ENCODE measurements at places on chromosomes 6 and 20. TPM values are rescaled to one million over a fixed set of nuclear protein-coding genes. Genes with fewer than 3 reads are reported as not detected.
A peak's percentile ranks its signal among the peaks of the same experiment; 100 is the strongest.

DNA sequence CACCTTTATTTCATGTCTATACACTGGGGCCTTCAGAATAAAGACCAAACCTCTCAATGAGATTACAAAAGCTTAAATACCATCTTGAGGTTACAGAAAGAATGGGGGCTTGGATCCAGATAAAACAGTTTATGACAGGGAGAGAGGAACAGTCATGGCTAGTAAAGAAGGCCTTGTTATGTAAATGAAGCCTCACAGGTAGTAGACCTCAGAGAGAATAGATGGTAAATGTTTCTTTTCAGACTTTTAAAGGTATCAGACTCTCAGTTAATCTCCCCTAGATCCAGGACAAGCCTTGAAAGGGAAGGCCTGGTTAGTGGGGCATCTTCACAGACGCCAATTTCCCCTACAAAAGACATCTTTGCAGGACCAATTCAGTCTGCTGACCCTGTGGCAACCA, 1325.6 kb downstream of the HACE1 start:
- no peak for DNase-seq
- H3K27me3 ChIP-seq, result no peaks in the 10 kb centered on the region
- no peak overlapping the region for H3K4me3 ChIP-seq
- H3K27ac ChIP-seq, result no peak overlapping the region
- H3K36me3 ChIP-seq, result no peaks in the 10 kb centered on the region

DNA sequence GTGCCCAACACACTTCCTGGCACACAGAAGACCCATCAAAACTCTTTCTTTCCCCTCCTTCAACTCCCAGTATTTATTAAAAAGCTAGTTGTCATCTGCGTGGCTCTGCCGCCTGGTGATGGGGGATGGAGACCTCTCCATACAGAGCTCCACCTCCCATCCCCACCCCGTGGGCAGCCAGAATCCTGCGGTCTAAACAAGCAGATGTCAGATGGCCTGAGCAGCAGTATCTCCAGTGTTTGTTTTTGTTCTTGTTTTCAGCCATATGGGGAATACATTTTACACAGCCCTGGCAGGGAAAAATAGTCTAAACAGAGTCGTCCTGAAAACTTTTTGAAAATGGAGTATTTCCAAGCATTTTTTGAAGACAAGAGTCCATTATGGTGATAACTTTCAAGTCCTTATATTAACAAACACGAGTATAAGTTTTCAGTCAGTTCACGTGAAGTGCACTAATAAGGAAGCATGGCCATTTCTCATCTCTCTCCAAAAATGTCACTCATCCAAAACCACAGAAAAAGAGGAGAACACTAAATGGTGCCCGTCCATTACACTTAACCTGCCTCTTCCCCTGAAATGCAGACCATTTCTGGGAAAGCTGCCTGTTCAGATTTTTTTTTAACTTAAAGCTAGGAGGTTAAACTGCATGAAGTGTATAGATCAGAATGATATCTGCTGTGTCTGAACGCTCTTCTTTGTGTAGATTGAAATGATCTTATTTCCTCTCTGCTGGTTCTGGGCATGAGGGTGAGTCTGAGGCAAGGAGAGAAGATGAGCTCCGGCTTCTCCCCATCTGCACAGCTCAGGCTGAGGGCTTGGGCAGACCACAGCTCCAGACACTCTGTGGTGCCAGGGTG, 91.0 kb downstream of the TCP11 start:
- peaks cover 1% of the 10 kb centered on the region for H3K4me1 ChIP-seq
- H3K27ac ChIP-seq, result no peak overlapping the region
- no peak overlapping the region for H3K4me3 ChIP-seq
- H3K27me3 ChIP-seq, result no peaks in the 10 kb centered on the region
- no peak for DNase-seq

DNA sequence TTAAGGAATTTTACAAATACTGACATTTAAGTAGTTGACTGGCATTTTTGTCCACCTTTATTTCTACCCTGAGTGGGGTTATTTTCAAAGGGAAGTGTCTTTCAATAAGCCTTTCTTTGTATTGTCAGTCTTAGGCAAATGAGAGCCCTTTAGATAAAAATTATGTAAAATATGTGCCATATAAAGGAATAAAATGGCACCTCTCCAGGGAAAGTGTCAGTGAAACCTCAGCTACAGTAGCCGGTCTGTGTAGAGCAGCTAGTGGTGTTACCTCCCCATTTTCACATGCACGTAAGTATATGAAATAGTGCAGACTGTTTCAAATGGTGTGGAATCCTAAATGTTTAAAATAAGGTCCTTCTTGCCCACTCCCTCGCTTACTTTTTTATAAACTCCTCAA, 5.0 kb downstream of the FAM217B start:
- H3K4me1 ChIP-seq, result peaks cover 80% of the 10 kb centered on the region
- H3K4me3 ChIP-seq, result peak overlapping the region; percentile 42
- H3K36me3 ChIP-seq, result peaks cover 4% of the 10 kb centered on the region
- DNase-seq, result no peak
- H3K27me3 ChIP-seq, result no peaks in the 10 kb centered on the region
- peak overlapping the region; percentile 96 for H3K27ac ChIP-seq

Gene RNF144B
- 5.4 TPM for total RNA-seq

Data from mesothelial cell of epicardium (in vitro differentiated cells).